ENCODE measurements at places on chromosomes 11 and 22.

- DNase-seq = no peak
These were observed 148.9 kb downstream of the TENM4 start for GRCh38 chr11:79291948-79292347.

GRCh38 chr11:114604179-114604813, 8.7 kb upstream of the NXPE4 start:
- no peak for DNase-seq

GRCh38 chr11:79081471-79082031, 359.3 kb downstream of the TENM4 start:
- DNase-seq = no peak

GRCh38 chr22:32364210-32364609, 6.5 kb downstream of the RFPL3 start:
- DNase-seq = no peak

- no peak for DNase-seq
These were observed 94.3 kb downstream of the ZNF280B start for GRCh38 chr22:22414266-22414665.
